NCI-H748 treated with DMSO at 0.1 percent for 48 hours (cell line): ENCODE measurements at places on chromosomes 3 and 15.

DNA sequence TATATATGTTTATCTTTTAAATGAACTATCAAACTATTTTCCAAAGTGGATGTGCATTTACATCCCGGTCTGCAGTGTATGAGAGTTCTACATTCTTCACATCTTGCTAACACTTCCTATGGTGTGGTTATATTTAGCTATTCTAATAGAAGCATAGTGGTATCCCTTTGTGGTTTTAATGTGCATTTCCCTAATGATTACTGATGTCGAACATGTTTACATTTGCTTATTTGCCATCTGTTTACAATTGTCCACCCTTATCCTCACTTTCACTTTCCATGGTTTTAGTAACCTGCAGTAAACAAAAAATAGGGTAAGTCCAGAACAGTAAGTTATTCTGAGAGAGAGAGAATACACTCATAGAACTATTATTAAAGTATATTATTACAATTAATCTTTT is 360.5 kb upstream of the NAALADL2 start:
- DNase-seq: no peak

- DNase-seq: no peak
Measured at GRCh38 chr15:87609894-87610293, 646.6 kb downstream of the NTRK3 start.

GRCh38 chr3:67986706-67987105 is 332.3 kb upstream of the SUCLG2 start:
- no peak for DNase-seq

GRCh38 chr3:143070977-143071551 is 48.5 kb upstream of the CHST2 start:
- no peak for DNase-seq

DNA sequence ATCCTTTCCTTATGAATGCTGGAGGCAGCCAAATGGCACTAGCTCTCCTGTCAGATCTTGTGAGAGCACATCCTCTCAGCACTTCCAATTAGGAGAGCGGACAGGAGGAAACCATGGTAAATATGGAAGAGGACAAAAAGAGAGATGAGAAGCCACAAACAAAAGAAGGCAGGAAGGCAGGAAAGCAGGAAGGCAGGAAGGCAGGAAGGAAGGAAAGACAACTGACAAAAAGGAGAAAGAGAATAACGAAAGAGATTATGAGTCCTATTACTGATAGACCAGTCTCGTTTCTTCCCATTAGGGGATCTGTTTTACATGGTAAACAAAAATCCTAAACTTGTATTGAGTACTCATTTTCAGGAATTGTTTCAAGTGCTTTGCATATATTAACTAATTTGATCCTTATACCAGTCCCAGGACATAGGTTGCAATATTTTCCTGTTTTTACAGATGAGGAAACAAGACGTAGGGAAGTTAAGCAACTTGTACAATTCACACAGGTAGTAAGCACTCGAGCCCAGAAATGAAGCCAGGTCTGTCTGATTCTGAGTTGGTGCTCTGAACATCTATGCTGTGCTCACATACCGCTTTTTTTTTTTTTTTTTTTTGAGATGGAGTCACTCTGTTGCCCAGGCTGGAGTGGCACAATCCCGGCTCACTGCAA is 4.2 kb downstream of the BCL2A1 start:
- DNase-seq: no peak

- no peak for DNase-seq
Measured at GRCh38 chr15:36414670-36415069, 164.8 kb upstream of the CDIN1 start.

DNA sequence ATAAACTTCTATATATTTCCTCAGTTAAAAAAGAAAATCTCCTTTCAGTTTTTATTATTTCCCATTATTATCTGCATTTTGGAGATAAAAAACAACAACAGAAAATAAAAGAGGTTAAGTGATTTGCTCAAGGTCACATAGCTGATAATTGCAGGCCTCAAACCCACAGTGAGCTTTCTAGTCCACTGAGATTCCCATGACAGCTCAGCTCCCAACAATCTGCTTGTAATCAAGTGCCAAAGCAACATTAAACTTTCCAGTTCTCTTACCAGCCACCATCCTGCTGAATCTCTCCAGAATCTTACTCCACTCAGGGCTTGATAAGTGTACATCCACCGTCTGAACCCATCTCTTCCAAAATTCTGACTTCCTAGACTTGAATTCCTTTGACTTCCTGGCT is 318.2 kb upstream of the SEMA6D start:
- no peak for DNase-seq

GRCh38 chr3:53974324-53974723 is 82.7 kb upstream of the SELENOK start:
- no peak for DNase-seq

DNA sequence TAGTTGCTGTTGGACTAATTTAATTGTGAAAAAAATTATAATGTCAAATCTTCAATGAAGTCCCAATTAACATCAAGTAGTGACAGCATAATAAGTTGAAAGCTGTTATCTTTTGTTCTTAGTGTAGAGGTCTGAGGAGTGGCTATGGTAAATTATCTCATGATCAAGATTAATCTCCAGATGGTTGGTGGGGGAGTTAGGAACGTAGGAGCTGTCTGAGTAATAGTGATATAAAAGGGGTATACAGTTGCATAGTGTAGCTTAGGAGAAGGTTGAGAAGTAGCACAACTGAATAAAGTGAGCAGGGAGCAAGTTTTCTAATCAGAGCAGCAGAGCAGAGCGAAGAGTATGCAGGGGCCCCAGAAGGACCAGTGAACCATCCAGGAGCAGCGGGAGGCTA is 19.5 kb downstream of the TMOD2 start:
- DNase-seq: no peak

DNA sequence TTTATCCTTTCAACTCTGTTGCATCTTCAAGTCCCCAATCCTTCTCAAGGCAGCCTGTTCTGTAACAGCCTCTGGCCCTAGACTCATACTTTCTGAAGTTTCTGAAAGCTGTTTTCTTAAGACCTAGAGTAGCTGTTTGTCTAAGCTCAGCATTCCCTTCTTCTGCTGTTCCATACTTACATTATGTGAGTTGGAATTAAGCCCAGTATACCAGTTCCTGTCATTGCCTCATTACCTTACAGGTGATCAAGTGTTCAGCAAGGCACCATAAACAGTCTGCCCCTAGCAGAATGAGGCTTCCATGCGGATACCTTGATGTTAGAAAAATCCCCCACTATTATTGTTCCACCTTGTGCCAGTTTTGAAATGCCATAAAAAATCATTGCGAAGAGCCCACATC is 180.6 kb downstream of the PLCL2 start:
- no peak for DNase-seq

DNA sequence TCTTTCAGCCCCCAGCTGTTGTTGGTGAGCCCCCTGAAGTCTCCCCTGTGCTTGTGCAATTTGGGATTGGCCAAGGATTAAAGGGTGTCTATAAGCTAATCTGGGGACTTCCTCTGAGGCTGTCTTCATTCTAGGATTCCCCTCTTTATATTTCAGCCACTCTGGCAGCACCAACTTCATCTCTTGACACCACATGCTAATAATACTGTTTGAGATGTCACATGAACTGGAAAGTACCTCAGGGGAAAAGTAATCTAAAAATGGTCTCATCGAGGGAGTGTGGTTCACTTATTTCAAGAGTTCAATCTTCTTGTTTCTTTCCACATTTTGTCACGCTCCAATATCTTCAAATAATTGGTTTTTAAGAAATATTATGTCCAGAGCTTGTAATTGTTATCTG is 279.2 kb upstream of the TMC3 start:
- DNase-seq: no peak

DNA sequence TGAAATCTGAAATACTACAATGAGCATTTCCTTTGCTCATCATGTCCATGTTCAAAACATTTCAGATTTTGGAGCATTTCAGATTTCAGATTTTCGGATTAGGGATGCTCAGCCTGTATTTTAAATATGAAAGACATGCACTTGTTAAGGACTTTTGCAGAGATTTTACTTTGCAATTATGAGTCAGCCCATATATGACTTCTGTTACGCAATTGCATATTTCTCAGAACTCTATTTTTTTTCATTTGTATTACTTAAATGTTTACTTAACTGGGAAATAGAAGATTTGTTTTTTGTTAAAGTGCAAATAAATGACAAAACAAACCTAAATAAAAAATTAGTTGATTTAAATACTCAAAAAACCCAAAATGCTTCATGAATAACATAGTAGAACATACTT is 376.2 kb downstream of the ZBTB20 start:
- DNase-seq: no peak

- DNase-seq: no peak
Measured at GRCh38 chr3:189573004-189573403, 58.2 kb upstream of the TP63 start.

GRCh38 chr3:124597273-124597672 is 133.0 kb upstream of the UMPS start:
- no peak for DNase-seq

DNA sequence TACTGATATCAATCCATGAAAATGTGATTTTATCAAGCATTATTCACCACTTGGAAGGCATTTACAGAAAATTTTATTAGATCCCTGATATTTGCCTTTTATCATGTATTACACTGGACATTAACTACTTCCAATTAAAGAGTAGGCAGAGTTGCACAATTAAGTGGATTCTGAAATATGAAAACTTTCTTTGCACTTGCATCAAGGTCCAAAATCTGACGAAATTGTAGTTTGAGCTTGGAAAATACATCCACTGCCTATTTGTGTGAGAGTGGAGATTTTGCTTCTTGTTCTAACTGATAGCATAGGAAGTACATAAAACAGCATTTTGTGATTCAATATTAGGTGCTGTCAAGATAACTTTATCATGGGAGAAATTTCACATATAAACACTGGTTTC is 49.6 kb upstream of the SLC12A8 start:
- DNase-seq: no peak

DNA sequence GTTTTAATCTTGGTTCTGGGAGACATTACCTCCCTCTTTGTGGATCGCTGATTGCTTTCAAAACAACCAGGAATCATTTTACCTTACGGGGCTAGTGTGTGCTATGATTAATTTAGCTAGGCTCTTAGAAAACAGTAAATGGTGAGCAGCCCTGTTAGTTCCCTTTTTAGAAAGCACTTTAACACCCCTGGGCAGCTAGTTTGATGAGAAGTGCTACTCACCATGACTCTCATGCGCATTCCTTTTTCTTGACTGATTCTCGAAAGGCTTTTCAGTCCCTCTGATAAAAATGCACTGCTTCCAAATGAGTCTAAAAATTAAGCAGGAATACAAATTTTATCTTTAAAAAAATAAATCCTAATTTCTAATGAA is 75.3 kb upstream of the LEKR1 start:
- DNase-seq: no peak

- DNase-seq: no peak
Measured at GRCh38 chr3:54900838-54901591, 26.8 kb downstream of the LRTM1 start.

- DNase-seq: no peak
Measured at GRCh38 chr3:147652651-147653366, 243.6 kb downstream of the ZIC1 start.
